ENCODE measurements at places on chromosomes 11 and 22. TPM values are rescaled to one million over a fixed set of nuclear protein-coding genes. Genes with fewer than 3 reads are reported as not detected.
A peak's percentile ranks its signal among the peaks of the same experiment; 100 is the strongest.

GRCh38 chr11:65420979-65421793 lies 1.4 kb upstream of the NEAT1 start:
- peak overlapping the region; percentile 66 for H3K4me3 ChIP-seq
- no peaks in the 10 kb centered on the region for H3K36me3 ChIP-seq
- H3K27me3 ChIP-seq: no peaks in the 10 kb centered on the region
- H3K27ac ChIP-seq: peak overlapping the region; percentile 100

The SLC7A4 gene
- 3.3 TPM for total RNA-seq

GRCh38 chr11:71213696-71214552 lies 38.5 kb downstream of the SHANK2 start:
- no peaks in the 10 kb centered on the region for H3K27me3 ChIP-seq
- no peaks in the 10 kb centered on the region for H3K4me1 ChIP-seq
- H3K4me3 ChIP-seq: no peak overlapping the region

DNA sequence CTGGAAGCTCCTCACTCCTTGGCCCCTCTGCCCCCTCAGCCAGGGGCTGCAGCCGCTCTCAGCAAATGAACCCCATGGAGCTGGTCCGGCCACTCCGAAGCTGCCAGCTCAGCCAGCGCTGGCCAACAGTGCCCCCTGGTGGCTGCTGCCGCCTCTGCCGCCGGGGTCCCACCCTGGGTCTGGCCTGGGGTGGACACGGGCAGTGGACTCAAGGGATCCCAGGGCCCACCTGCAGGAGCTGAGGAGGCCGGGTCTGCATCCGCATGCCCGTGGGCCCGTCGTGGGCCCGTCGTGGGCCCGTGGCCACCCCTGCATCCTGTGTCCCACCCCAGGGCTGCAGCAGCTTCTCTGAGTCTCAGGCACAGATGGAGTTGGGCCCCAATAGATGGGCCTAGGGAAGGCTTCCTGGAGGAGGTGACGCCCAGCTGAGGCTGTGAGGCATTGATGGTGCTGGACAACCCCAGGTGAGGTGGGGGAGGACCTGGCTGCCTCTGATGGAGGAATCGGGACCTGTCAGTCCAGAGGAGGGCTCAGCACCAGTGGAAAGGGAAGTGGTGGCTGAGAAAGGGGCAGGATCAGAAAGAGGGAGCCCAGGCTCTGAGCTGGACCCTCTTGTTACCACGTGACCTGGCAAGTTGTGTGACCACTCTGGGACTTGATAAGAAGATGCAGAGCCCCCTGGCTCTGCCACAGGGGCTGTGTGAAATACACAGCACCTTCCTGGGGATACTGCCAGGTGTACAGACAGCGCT lies 522.3 kb downstream of the BRD1 start:
- H3K36me3 ChIP-seq: no peaks in the 10 kb centered on the region
- no peak overlapping the region for H3K4me3 ChIP-seq

The FOSL1 gene
- 1.7 TPM for total RNA-seq

GRCh38 chr11:122440811-122441665 lies 214.5 kb upstream of the UBASH3B start:
- H3K27ac ChIP-seq: no peak overlapping the region
- H3K27me3 ChIP-seq: no peaks in the 10 kb centered on the region
- peak overlapping the region; percentile 45 for H3K4me3 ChIP-seq
- H3K4me1 ChIP-seq: no peaks in the 10 kb centered on the region

DNA sequence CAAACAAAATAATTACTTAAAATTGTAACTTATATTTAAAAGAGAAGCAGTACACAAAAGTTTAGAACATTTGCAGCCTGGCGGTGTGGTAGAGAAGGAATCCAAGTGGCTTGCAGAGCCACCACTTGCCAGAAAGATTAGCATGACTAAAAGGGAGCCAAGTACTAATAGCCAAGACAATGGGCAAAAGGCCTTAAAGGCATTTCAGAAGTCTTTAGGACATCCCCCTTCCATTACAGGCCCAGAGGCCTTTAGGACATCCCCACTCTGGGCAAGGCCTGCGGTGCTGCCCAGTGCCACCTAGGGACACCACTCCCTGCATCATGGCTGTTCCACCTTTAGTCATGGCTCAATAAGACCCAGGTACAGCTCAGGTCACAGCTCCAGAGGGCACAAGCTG lies 32.4 kb downstream of the TMEM225 start:
- no peak for DNase-seq
- H3K4me3 ChIP-seq: no peak overlapping the region
- H3K4me1 ChIP-seq: no peaks in the 10 kb centered on the region
- H3K27me3 ChIP-seq: no peaks in the 10 kb centered on the region
- no peak overlapping the region for H3K27ac ChIP-seq

DNA sequence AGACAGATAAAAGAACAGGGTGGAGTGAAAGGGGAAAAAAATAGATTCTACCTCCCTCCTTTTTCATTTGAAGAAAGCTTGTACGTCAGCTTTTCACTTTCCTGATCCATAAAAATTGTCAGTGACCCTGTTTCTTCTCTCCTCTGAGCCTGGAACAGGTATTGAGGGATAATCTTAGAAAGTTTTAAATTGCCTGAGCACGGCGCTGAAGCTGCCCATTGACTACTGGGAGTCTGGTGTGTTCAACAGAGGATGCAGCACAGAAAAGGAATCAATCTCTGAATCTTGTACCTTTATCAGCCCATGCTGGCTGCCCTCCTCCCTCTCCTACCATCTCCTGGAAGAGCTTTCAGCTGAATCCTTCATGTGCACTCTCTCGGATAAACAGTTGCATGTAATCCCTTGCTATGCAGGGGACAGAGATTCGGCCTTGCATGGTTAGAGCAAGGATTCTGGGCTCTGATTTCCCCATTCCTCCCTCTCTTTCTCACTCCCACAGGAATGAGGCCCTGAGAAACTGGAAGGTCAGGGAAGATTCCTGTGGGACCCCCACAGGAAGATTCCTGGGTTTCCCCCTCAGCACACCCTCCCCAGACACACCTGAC lies 162.4 kb upstream of the SYN3 start:
- H3K4me1 ChIP-seq: no peaks in the 10 kb centered on the region
- DNase-seq: no peak
- H3K36me3 ChIP-seq: no peaks in the 10 kb centered on the region
- H3K4me3 ChIP-seq: no peak overlapping the region
- H3K27me3 ChIP-seq: no peaks in the 10 kb centered on the region

GRCh38 chr11:34349882-34350281 lies 7.9 kb downstream of the ABTB2 start:
- no peaks in the 10 kb centered on the region for H3K4me1 ChIP-seq
- H3K36me3 ChIP-seq: no peaks in the 10 kb centered on the region
- DNase-seq: no peak
- no peak overlapping the region for H3K4me3 ChIP-seq
- no peak overlapping the region for H3K27ac ChIP-seq
- no peaks in the 10 kb centered on the region for H3K27me3 ChIP-seq

DNA sequence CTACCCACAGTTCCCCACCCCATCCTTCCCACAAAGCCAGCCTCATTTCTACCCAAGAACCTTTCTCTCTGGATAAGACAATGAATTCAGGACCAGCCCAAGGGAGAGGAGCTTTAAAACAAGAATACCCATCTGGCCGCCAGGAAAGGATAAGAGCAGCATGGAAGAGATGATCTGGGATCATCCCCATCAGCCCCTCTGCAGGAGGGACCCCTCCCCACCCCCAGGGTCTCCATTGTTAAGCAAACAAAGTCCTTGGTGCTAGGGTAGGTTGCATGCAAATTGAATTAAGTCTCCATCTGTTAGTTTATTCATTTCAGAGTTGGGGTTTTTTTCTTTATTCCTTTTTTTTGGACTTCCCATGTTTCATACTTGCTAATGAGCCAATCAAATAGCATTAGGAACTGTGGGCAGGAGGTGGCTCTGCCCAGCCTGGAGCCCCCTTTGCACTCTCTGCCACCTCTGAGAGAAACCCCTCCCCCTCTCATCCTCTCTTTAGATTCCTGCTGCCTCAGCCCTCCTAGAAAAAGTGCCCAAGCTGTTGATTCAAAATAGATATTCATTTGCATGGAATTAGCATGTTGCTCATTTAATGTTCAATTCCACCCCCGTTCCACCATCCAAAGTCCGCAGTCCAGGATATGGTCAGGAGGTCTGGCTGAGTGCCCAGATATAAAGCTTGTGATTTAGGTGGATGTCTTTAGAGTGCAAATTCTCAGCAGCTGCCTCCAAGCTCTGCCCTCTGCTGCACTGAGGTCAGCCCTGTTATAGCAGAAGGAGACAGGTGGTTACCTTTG lies 138.5 kb upstream of the NCAM1 start:
- H3K4me3 ChIP-seq: no peak overlapping the region
- no peaks in the 10 kb centered on the region for H3K4me1 ChIP-seq
- DNase-seq: no peak
- no peak overlapping the region for H3K27ac ChIP-seq

The TIMM8B gene
- total RNA-seq: 29.1 TPM
